ENCODE measurements at places on chromosomes 1 and 21.
A peak's percentile ranks its signal among the peaks of the same experiment; 100 is the strongest.

GRCh38 chr1:237873487-237874211 is 17.1 kb downstream of the ZP4 start:
- DNase-seq = no peak

- no peak for DNase-seq
These were observed 16.4 kb downstream of the PLEKHM2 start for GRCh38 chr1:15700508-15700907.

GRCh38 chr1:229159668-229160544 is 111.0 kb upstream of the RAB4A start:
- no peak for DNase-seq

- DNase-seq = no peak
These were observed 26.6 kb downstream of the DDAH1 start for GRCh38 chr1:85438353-85438752.

GRCh38 chr1:157776971-157777391 is at the start of gene FCRL2:
TSS of gene FCRL2 (minus strand) at chr1:157777132. CDS start at chr1:157777073, 59 bp downstream.
- DNase-seq = no peak

DNA sequence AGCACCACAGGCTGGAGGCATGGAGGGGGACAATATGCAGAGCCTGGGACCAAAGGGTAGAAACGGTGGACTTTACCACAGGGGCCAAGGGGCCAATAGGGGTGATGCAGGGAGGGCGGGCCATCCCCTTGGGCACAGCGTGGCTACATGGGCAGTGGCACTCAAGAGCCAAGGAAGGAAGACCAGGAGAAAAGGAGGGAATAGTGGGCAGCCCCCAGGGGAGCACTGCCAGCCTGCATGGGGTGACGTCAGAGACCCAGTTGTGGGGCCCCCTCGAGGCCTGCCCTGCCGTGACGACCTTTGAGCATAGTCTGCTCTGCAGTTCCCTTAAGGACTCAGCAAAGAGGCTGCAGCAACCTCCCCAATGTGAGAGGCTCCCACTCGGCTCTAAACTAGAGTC is 95.5 kb upstream of the TMPRSS2 start:
- no peak for DNase-seq

DNA sequence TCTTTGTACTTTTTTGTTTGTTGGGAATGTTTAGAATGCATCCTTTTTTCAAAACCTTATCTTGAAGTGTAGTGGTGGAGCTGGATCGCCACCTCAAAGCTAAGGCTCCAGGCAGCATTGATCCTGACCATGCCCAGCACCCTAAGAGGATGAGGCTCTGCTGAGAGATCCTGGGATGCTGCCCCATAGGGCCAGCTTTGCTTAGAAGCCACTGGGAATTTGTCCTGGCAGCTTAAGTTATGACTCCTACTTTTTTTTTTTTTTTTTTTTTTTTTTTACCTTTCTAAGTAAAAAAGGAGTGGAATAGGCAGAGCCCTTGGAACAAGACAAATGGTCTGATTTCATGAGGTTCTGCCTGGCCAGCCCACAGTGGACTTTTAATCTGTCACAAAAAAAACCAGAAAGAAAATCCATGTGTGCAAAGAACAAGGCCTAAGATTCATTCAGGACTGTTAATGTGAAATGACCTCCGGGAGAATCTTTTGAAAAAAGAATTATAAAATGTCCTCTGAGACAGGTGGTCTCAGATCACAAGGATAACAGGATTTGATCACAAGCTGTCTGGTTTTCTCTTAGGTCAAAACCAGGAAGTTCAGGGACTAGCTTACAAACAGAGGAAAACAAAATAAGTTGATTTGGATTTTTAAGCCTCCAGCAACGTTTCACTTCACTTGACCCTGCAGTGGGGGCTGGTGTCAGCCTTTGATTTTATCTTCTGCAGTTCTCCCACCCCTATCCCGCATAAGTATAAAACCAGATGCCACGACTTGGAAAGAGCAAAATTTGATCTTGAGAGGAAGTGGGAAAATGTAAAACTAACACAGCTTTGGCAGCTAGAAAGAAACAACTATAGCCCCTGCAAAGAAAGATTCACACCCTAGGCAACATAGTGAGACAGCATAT is 25.9 kb upstream of the RAP1A start:
- no peak for DNase-seq

GRCh38 chr1:94843430-94843829 is 23.3 kb downstream of the SLC44A3 start:
- no peak for DNase-seq

DNA sequence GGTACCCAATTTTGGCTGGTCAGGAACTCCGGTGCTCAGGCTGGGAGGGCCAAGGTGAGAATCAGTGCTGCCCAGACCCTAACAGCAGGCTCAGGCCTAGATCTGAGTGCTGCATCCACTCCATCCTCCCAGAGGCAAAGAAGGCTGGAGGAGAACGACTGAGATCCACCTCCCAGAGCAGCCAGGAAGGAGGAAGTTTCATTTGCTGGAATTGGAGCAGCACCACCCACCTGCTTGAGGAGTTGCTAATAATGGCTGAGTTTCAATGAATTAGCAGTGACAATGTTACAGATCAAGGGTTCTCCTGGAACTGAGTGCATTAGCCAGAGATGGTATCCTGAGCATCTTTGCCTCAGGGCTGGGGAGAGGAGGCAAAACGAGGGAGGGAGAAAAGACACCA is 46.7 kb upstream of the KLHDC7A start:
- no peak for DNase-seq

GRCh38 chr21:26844258-26845065 is 747 bp downstream of the ADAMTS1 start:
- peak; percentile 38 for DNase-seq

DNA sequence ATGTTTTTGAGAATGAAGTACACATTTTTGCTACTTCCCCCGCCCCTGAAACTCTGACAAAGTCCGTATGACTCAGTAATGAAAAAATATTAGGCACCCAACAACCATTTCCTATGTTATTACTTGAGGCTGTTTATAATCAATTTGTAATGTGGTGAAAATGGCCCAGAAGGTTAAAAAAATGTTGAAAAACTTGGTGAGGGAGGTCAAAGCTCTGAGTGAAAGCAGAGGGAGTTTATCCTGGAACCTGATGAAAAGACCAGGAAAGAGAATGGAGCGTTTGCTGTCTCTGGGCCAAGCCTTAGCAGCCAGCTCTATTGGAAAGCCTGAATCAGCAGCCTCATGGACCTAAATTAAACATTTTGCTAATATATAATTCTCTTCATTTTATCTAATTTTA is 367.7 kb upstream of the NEGR1 start:
- DNase-seq = no peak

GRCh38 chr1:159872891-159873290 is 10.4 kb upstream of the VSIG8 start:
- DNase-seq = no peak

DNA sequence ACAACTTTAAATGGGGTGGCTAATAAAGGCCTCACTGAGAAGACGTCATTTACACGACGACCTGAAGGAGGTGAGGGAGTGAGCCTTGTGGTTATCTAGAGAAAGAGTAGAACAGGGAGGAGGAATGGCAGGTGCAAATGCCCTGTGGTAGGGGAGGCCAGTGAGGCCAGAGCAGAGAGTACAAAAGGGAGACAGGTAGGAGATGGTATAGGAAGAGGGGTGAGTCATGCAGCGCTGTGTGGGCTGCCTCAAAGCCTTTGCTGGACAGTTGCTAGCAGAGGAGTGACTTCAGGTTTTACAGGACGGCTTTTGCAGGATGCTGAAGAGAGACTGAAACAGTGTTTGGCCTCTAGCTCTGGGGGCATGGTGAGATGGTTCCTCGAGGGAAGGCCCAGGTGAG is 116.0 kb downstream of the IER5 start:
- DNase-seq = no peak

DNA sequence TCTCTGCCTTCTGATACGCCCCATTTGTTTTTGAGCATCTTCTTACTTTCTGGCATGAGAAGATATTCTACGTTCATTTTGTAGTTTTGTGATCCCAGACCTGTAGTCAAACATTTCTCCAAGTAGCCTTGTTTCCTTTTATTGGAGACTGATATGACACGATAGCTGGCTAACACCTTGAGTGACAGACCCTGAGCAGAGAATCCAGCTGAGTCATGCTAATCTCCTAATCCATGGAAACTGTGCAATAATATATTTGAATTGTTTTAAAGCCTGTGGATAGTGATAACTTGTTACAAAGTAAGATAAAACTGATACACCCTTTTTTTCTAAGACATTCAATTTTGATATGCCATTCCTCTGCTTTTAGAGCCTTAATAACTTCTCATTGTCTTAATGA is 1.2 kb upstream of the IFI44L start:
- no peak for DNase-seq
